ENCODE measurements at places on chromosomes 11 and 22. TPM values are rescaled to one million over a fixed set of nuclear protein-coding genes. Genes with fewer than 3 reads are reported as not detected.

- DNase-seq = peak; percentile 23
- no peak overlapping the region for H3K4me3 ChIP-seq
- H3K27ac ChIP-seq = no peak overlapping the region
- H3K36me3 ChIP-seq = no peaks in the 10 kb centered on the region
- peaks cover 13% of the 10 kb centered on the region for H3K4me1 ChIP-seq
These were observed 11.3 kb downstream of the P2RY2 start for GRCh38 chr11:73229321-73229895.

GRCh38 chr11:35041070-35041554 lies 97.9 kb upstream of the CD44 start:
- no peaks in the 10 kb centered on the region for H3K36me3 ChIP-seq
- no peaks in the 10 kb centered on the region for H3K27me3 ChIP-seq
- no peaks in the 10 kb centered on the region for H3K4me1 ChIP-seq
- no peak for DNase-seq
- no peak overlapping the region for H3K27ac ChIP-seq

- H3K4me3 ChIP-seq = no peak overlapping the region
- 0 out of 2 replicates have a peak, but pooled peaks cover 2% of the 10 kb centered on the region for H3K4me1 ChIP-seq
- H3K27ac ChIP-seq = no peak overlapping the region
- no peaks in the 10 kb centered on the region for H3K27me3 ChIP-seq
- no peak for DNase-seq
These were observed 44.5 kb downstream of the MED15 start for GRCh38 chr22:20551805-20552442.

DNA sequence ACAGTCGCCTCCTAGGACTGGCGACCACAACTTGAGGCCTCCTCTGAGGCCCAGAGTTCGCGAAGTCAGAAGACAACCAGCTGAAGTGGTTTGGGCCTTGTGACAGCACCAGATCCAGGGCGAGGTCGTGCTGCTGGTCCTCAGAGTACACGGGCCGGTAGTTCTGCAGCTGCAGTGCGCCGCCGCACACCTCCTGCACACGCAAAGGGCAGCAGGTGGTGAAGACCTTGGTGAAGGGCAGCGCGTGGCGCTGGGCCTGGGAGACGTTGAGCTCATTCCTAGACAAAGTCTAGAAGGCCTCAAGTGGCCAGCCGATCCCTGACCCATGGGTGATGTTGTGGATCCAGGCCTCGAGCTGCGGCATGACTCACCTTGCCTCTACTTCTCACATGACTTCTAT lies 18.2 kb downstream of the CD3E start:
- H3K27me3 ChIP-seq = no peaks in the 10 kb centered on the region
- peaks cover 1% of the 10 kb centered on the region for H3K4me1 ChIP-seq
- H3K36me3 ChIP-seq = no peaks in the 10 kb centered on the region
- no peak overlapping the region for H3K27ac ChIP-seq
- no peak overlapping the region for H3K4me3 ChIP-seq

DNA sequence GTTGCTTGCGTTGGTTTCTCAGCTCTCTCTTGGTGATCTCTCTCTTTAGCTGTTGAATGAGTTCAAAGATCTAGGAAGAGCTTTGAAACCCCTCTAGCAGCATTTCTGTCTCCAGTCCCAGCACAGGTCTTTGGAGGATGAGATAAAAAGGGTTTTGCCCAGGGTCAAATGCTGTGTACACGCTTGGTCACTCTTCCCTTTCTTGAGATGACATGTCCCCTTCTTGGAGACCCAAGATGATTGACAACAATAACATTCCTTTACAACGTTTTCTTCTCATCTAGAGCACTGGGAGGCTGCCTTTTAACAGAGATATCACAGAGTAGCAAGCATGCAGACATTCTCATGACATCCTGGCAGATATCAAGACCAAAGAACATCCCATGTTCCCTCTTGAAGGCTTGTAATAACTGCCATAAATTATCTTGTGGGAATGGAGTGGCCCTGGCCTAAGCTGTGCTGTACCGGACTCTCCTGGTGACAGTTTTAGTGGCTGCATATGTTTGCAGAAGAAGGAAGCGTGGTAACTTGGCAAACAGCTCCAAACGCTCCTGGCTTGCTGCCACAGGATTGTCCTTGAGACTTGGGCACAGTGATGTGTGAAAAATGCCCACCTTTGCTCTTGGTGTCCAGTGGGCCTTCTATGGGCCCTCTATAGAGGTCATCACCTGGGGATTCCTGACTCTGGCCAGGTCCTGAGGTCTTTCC lies 107.8 kb downstream of the PTPRJ start:
- no peaks in the 10 kb centered on the region for H3K27me3 ChIP-seq
- no peaks in the 10 kb centered on the region for H3K36me3 ChIP-seq
- peaks cover 8% of the 10 kb centered on the region for H3K4me1 ChIP-seq
- no peak overlapping the region for H3K27ac ChIP-seq
- no peak overlapping the region for H3K4me3 ChIP-seq

- H3K36me3 ChIP-seq = no peaks in the 10 kb centered on the region
- no peaks in the 10 kb centered on the region for H3K4me1 ChIP-seq
- H3K27me3 ChIP-seq = no peaks in the 10 kb centered on the region
These were observed 1284.0 kb downstream of the FAM181B start for GRCh38 chr11:81449588-81450156.

The PTPRCAP gene
- total RNA-seq = 1.9 TPM

The RAC2 gene
- 2.5 TPM for total RNA-seq

The SORL1 gene
- 64.4 TPM for total RNA-seq

The PATZ1 gene
- 118 TPM for total RNA-seq
